ENCODE measurements at places on chromosomes 2 and 18. TPM values are rescaled to one million over a fixed set of nuclear protein-coding genes. Genes with fewer than 3 reads are reported as not detected.

- no peak for DNase-seq
These were observed 30.8 kb upstream of the LRP2 start for GRCh38 chr2:169393068-169393590.

DNA sequence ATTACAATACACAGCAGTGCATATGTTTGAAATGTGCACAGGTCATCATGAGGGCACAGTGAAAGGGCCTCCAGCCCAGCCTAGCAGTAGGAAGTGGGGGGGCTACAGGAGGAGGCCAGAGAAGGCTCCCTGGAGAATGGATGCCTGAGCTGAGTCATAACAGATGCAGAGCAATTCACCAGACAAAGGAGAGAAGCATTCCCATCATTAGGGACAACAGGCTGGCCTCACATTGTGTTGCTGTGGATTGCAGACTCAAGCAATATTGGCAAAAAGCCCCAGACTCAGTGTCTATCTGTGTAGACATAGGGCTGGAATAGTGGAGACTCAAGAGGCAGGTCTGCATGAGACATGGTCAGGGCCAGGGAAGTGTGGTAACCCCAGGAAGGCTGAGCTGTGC, 329.9 kb downstream of the DLGAP1 start:
- no peak for DNase-seq

GRCh38 chr18:6056171-6056910, 161.0 kb upstream of the TMEM200C start:
- DNase-seq: no peak

GRCh38 chr2:199819746-199820145, 31.2 kb downstream of the FTCDNL1 start:
- no peak for DNase-seq

MOGAT1 gene
- not detected for polyA plus RNA-seq

DNA sequence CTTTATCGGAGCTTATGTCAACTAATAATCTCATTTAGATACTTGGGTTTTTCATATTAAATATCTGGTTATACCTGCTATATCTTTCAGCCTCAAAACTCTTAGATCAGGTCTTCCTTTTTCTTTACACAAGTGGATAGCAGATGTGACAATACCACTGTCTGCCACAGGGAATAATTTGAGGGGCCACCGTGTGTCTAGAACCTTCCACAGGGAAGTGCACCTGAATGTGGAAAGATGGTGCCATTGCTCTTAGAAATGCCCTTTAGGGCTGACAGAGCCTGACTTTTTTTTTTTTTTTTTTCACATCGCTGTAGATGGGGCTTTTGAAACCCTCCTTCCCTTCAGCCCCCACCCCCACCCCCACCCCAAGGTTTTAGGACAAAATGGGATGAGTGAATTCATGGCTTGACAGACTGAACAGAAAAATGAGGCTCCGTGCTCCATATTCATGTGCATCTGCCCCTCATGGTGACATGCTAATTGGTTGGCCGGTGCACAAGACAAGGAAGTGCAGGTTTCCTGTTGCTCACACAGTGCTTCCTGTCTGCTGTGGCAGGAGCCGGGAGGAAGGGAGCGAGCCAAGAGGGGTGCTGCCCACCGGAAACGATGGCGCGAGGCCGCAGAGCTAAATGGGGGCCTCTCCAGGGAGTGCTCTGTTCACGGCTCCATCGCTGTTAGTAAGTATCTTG, 246.0 kb downstream of the LDLRAD4 start:
- no peak for DNase-seq

DNA sequence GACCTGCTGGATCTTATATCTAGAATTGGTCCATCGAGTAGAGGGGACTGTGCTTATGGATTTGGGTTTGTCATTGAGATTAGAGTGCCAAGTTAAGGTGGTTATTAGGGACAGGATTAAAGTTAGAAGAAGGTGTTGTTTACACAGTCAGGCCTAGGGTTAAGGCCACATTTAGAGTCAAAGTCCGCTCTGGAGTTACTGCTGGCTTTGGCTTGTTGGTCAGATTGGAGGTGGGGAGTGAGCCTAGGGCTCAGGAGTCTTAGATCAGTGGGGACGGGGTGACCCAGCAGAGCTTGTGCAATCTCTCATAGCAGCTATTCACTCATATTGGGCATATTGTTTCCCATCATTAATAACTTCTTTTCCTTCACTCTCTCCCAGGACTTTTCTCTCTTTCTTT, 13.5 kb upstream of the EPAS1 start:
- DNase-seq: no peak
